ENCODE measurements at places on chromosomes 5 and 9. TPM values are rescaled to one million over a fixed set of nuclear protein-coding genes. Genes with fewer than 3 reads are reported as not detected.

FAM221B gene
- not detected for total RNA-seq

IFNA13 gene
- total RNA-seq: not detected

TAF9 gene
- 102 TPM for total RNA-seq

FUT7 gene
- total RNA-seq: not detected
